ENCODE measurements at places on chromosomes 5 and 9. TPM values are rescaled to one million over a fixed set of nuclear protein-coding genes. Genes with fewer than 3 reads are reported as not detected.

DNA sequence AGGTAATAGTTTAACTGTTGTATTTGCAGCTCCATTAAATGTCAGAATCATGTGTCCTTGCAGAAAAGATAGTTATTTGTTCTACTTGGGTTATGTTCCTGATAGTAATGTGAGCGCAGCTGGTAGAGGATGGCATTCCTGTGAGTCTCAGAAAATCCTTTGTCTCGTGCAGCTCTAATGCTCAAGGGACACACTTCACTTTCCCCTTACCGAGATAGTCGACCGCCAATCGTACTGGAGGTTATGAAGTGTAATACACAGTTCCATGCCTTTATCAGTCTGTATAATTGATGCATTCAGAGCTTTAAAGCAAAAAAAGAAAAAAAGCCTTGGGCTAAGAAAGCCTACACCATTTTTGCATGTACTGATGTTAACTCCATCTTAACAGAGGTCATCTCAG lies 60.2 kb upstream of the SRP19 start:
- no peaks in the 10 kb centered on the region for H3K4me1 ChIP-seq
- no peak for DNase-seq
- no peak overlapping the region for H3K4me3 ChIP-seq
- no peak overlapping the region for H3K27ac ChIP-seq
- H3K27me3 ChIP-seq, result no peaks in the 10 kb centered on the region

GRCh38 chr5:82624062-82624461 lies 345.9 kb upstream of the RPS23 start:
- no peak for DNase-seq
- H3K4me3 ChIP-seq, result no peak overlapping the region
- no peak overlapping the region for H3K27ac ChIP-seq
- H3K4me1 ChIP-seq, result peaks cover 9% of the 10 kb centered on the region
- no peaks in the 10 kb centered on the region for H3K36me3 ChIP-seq

- peak; percentile 85 for DNase-seq
- peak within 1 kb of the TSS; percentile 65 for H3K4me3 ChIP-seq
- peaks cover 36% of the 10 kb centered on the region for H3K4me1 ChIP-seq
- H3K27ac ChIP-seq, result no peak within 1 kb of the TSS
These were observed at the start of gene MSX2 for GRCh38 chr5:174724484-174725260. MSX2 (plus strand) TSS chr5:174724582; CDS start chr5:174724660, 78 bp downstream.

- H3K27ac ChIP-seq, result no peak overlapping the region
- no peaks in the 10 kb centered on the region for H3K4me1 ChIP-seq
- DNase-seq, result no peak
- no peaks in the 10 kb centered on the region for H3K36me3 ChIP-seq
- H3K4me3 ChIP-seq, result no peak overlapping the region
These were observed 70.5 kb downstream of the CDKN2A start for GRCh38 chr9:21923694-21924093.

Gene SETX
- total RNA-seq, result 26.7 TPM

- no peaks in the 10 kb centered on the region for H3K36me3 ChIP-seq
- no peak for DNase-seq
- no peaks in the 10 kb centered on the region for H3K27me3 ChIP-seq
These were observed 274.4 kb upstream of the SEMA6A start for GRCh38 chr5:116848954-116849581.

DNA sequence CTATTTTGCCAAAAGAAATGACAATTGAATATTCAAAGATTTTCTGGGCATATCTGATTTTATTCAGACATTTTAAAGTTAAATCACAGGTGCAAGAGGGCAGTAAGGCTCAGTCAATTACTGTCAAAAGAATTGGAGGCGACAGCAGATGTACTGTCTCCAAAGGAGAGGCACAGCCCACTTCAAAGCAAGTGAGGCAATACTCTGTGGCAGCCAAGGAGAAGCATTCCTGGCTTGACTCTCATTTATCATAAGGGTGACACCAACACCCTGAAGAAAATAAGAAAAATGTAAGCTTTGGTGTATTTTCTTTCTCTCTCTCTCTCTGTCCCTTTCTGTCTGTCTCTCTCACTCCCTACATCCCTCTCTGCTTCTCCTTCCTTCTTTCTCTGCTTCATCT lies 93.3 kb downstream of the SVEP1 start:
- no peaks in the 10 kb centered on the region for H3K27me3 ChIP-seq
- no peaks in the 10 kb centered on the region for H3K4me1 ChIP-seq
- H3K36me3 ChIP-seq, result no peaks in the 10 kb centered on the region
- H3K4me3 ChIP-seq, result no peak overlapping the region
- no peak overlapping the region for H3K27ac ChIP-seq
- DNase-seq, result no peak

DNA sequence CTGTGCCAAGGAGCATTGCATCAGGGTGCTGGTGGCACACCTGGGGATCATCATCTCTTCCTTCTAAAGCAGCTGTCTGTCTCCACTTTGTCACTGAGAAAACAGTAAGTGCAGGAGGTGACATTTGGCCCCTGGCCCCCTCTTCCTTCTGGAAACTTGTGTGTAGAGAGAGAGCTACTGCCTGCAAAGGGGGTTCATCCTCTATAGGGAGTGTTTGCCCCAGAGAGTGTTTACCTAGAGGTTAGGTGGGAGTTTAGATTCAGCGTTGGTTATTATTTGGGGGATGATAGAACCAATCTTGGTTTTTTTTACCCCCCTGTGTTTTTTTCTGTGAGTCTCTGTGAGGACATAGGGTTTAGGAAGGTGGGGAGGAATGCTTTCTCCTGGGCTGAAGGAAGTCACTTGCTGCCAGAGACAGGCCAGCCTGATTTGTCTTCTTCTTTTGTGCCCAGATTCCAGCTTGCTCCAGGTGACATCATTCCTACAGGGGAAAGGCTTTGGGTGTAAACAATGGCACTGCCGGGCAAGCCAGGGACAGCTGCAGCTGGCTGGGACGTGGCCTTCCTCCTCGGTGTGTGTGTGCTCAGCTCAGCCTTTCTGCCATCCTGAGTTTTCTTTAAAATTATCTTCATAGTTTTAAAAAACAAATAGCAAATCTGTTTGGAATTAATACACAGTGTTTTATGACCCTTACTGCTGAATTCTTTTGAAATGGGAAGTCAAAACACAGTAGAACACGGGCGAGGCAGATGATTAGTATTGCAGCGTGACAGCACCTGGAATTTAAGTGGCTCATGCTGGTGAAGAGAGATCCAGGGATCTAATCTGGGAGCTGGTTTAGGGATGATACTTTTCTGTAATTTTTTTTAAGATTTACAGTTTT lies 24.5 kb downstream of the PRRC2B start:
- peak overlapping the region; percentile 86 for H3K27ac ChIP-seq
- no peaks in the 10 kb centered on the region for H3K27me3 ChIP-seq
- H3K4me3 ChIP-seq, result no peak overlapping the region
- DNase-seq, result peak; percentile 87
- H3K36me3 ChIP-seq, result no peaks in the 10 kb centered on the region
- H3K4me1 ChIP-seq, result peaks cover 68% of the 10 kb centered on the region
